ENCODE measurements at places on chromosomes 16 and 17.
A peak's percentile ranks its signal among the peaks of the same experiment; 100 is the strongest.

DNA sequence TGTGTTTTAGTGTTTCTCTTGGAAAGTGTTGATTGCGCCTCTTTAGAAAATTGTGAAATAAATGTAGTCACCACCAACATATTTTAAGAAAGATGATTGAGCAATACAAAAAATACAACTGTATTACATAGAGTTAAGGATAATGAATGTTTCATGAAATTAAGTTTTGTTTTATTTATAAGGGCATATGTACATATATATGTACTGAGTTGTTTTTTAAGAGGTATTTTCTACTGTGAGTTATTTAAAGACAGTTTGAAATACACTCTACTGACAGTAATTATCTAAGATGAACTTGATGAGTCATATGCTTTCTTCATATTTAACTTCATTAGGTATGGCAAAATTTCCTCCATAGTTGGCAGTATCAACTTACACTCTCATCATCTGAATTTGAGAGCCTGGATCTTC lies 411.7 kb downstream of the HS3ST3B1 start:
- DNase-seq: no peak

- no peak for DNase-seq
Measured at GRCh38 chr16:23504076-23504452, 6.2 kb downstream of the GGA2 start.

- no peak for DNase-seq
Measured at GRCh38 chr16:62597875-62598274, 561.6 kb upstream of the CDH8 start.

- no peak for DNase-seq
Measured at GRCh38 chr16:54265575-54266107, 20.9 kb downstream of the IRX3 start.

DNA sequence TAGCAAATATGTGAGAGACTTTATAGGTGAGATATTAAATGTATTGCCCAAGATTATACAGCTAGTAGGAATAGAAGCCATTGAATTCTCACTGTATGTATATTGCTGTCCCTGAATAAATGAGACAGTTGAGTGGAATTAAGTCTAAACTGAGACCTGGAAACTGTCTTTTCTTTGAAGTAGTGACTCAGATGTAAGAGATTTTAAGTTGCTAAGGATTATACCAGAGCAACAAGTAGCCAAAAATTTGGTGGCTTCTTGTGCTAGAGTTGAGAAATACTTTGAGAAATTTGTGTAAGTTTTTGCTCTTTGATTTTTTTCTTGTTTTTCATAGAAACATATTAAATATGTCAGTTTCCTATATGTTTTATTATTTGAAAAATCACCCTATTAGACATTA lies 58.7 kb downstream of the TANC2 start:
- DNase-seq: no peak

- DNase-seq: no peak
Measured at GRCh38 chr17:7747635-7748071, 30.1 kb downstream of the DNAH2 start.

DNA sequence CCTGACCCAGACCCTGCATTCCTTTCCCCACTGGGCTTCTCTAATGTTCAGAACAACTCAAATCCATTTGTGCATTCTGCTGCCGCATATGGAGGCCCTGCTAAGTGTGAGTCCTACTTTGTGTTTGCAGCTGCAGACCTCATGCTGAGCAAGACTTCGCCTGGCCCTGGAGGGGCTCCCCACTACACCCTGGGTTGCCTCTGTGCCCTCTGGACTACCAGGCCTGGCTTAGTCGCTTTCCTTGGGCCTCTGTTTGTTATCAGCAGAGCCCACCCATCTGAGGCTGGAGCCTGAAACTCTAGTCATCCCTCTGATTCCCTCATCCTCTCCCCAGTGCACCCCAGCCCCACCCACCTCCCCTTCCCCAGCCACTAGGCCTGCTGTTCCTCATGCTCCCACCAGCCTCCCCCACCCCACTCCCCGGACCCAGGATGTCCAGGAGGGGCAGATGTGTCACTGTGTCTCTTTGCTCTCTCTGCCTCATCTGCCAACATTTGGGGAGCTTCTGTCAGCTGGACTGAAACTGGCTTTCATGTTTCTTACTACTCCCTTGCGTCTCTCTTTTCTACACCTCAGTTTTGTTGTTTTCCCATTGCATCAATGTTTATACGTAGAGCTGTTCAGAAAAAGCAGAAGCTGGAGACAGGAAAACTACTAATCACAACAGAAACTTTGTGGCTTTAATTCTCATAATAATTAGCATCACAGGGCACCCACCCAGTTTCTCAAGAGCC lies 17.9 kb upstream of the CD300E start:
- DNase-seq: no peak

DNA sequence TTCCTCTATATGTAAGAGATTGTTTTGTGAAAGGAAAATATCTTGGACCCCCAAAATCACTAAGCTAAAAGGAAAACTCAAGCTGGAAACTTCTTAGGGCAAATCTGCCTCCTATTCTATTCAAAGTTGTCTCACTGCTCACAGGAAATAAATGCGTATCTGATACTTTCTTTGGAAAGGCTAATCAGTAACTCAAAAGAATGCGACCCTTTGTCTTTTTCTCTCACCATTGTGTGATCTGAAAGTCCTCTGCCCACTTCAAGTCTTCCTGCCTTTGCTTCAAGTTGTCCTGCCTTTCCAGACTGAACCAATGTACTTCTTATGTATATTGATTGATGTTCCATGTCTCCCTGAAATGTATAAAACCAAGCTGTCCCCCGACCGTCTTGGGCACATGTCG lies 157.3 kb downstream of the KIF2B start:
- no peak for DNase-seq

DNA sequence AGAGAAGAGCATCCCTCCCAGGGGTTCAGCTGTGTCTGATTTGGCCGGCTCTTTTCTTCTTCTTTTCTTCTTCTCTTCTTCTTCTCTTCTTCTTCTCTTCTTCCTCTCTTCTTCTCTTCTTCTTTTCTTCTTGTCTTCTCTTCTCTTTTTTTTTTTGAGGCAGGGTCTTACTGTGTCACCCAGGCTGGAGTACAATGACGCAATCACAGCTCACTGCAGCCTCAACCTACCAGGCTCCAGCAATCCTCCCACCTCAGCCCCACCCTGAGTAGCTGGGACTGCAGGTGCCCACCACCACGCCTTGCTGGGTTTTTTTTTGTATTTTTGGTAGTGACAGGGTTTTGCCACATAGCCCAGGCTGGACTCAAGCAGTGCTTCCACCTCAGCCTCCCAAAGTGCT lies 266.0 kb downstream of the SNX29 start:
- no peak for DNase-seq

DNA sequence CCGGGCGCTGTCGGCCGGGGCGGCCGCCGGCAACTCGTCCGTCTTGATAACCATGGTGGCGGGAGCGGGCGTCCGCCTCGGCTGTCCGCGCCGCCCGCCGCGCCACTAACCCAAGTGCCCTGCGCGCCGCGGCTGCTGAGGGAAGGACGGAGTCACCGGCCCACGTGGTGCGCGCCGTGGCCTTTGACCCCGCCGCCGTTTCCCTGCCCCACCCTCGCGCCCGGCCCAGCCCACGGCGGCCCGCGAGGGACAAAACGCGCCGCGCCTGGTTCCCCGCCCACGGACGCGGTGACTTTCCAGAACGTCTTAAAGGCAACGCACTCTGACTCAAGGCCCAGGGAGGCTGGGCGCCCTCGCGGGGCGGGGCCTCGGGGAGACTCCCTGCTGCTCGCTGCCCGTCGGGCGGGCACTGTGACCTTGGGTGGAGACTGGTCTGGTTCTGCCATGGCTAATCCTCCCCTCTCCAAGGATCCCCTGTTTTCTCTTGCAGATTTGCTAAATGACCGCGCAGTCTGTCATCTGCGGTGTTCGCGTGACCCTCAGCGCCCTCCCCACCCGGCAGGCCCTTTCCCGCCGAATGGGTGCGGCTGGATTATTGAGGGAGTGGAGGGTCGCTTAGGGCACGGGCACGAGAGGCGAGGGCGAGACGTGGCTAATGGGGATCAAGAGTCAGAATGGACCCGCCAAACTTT lies at the start of gene CLUH:
TSS of gene CLUH (minus strand) at position 157 of the 692 bp plus-strand sequence. CDS start at position 54, 103 bp downstream.
- DNase-seq: peak; percentile 97

GRCh38 chr17:42937712-42938596 lies 26.3 kb downstream of the AARSD1 start:
- peak; percentile 18 for DNase-seq

GRCh38 chr17:58840820-58841612 lies 85.4 kb downstream of the PPM1E start:
- no peak for DNase-seq

DNA sequence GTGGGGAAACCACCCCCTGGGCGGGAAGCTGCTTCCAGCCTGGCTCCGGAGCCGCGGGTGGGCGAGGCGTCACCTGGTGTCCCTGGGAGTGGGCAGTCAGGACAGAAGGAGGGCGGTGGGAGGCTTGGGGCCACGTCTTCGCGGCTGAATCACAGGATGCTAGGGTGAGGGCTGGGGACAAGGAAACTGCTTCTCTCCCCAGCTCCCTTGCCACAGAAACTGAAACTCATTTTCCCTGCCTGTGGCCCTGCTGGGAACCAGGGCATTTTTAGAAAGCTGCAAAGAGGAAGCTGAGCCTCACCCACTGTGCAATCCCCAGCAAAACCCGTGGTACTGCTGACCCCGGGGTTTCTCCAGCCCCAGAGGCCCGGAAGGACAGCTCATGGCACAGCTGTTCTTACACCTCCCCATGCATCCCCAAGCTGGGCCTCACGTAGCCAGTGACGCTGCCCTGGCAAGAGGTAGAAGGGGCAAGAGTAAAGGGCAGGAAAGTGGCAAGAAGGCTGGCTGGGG lies 8.2 kb downstream of the RHBDF2 start:
- peak; percentile 63 for DNase-seq

DNA sequence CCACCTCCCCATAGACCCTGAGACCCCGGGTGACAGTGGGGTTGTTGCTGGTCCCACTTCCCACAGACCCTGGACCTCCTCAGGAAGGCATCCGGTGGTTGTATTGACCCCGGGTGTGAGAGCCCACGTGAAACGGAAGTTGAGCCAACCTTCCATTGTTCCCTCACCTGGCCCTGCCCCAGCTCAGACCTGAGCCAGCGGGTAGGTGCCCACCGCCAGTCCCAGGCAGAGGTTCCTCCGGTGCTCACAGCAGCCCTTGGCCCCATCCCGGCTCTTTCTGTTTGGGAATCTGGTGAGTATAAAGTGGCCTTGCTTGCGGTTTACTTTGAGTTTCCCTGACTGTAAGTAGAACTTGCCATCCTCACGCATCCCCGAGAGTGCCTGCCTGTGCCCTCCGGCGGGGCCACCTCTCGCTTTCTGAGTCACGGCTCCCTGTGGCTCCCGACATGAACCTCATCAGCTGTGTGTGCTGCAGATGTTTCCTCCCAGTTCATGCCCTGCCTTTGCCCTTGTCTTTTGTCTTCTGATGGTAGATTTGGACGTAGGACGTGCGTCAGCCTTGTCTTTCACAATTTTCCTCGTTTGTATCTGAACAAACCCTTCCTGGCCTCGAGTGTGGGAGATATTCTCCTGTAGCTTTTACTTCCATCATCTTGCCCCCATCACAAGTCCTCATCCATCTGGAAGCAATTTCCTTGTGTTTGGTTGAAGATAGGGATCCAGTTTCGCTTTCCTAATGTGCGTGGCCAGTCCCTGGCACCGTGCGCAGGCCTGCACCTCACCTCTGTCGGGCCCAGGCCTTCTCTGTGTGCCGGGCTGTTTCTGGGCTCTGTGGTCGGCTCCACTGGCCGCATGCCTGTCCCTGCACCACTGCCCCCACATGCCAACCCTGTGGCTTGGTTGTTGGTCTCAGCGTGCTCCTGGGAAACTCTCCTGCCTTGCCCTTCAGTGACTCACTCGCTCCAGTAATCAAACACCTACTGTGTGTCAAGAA lies 76.0 kb downstream of the METRNL start:
- DNase-seq: peak; percentile 49

GRCh38 chr17:28492352-28493310 lies 13.5 kb upstream of the FOXN1 start:
- DNase-seq: no peak

DNA sequence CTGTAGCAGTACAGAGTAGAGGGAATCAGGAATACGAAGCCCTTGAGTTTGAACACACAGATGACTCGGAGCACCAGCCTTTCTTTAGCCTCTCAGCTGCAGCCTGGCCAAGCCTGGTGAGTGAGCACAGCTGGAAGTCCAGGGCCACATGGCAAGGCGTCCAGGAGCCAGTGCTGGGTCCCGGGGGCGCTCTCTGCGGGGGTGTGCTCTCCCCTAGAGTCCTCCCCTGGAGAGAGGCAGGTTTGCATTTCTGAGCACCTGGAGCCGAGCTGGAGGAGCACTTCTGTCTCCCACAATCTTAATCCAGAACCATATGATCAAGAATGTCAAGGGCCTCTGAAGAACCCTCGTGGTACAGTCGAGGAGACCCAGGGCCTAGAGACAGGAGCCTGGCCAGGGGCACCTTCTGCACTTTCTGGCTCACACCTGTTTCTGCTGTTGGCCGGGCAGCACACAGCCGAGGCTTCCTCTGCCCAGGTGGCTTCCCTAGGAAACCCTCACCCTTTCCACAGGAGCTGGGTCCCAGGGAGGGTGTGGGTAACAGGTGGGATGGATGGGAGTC lies 78.3 kb downstream of the PLD6 start:
- DNase-seq: no peak

- DNase-seq: peak; percentile 31
Measured at GRCh38 chr17:4304417-4305027, 40.7 kb upstream of the ANKFY1 start.

- DNase-seq: no peak
Measured at GRCh38 chr16:66731101-66731500, 20.3 kb downstream of the DYNC1LI2 start.

GRCh38 chr17:3911271-3912053 lies 4.8 kb downstream of the P2RX1 start:
- peak; percentile 85 for DNase-seq

- no peak for DNase-seq
Measured at GRCh38 chr17:21842332-21843317, 150.3 kb downstream of the KCNJ18 start.

DNA sequence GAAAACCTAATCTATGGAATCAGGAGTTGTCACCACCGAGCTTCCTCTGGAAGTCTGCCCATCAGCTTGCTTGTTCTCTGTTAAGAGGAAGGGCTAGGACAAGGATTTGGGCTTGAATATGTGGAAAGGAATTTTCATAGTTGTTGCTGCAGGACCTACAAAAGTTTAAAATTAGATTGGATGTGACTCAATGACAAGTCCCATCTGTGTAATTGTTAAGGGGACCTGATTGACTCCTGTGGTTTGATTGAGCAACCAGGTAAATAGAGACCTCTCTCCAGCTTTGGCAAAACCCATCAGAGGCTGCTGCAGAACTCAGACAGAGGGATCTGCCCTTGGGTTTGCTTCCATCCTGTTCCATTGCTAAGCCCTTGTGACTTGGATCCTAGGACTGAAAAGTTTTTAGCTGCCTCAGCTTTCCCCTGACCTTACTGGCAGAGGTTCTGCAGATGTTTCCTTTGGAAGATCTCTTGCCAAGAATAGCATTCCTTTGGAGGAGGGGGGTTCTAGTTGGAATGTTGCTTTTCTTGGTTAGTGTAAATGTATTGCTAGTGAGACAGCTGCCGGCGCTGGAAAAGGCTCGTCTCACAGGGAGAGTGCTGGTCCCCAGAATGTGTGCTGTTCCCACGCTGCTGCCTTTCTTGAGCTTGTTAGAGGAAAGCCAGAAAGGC lies 50.0 kb downstream of the SF3B3 start:
- no peak for DNase-seq

Data from stimulated activated CD4-positive, alpha-beta T cell treated with anti-CD3 and anti-CD28 coated beads, Interleukin-1b, Interleukin-23, amount 100 ng/mL, for 48 hours (primary cell).